Stimulated activated naive CD8-positive, alpha-beta T cell treated with anti-CD3 and anti-CD28 coated beads, Interleukin-15, Interleukin-2, amounts not matched to agents 100 U/mL and 50 U/mL, for 24 hours (primary cell): ENCODE measurements at places on chromosomes 3 and 15.

- DNase-seq, result no peak
Observed at GRCh38 chr15:66131200-66131599, 122.3 kb downstream of the MEGF11 start.

DNA sequence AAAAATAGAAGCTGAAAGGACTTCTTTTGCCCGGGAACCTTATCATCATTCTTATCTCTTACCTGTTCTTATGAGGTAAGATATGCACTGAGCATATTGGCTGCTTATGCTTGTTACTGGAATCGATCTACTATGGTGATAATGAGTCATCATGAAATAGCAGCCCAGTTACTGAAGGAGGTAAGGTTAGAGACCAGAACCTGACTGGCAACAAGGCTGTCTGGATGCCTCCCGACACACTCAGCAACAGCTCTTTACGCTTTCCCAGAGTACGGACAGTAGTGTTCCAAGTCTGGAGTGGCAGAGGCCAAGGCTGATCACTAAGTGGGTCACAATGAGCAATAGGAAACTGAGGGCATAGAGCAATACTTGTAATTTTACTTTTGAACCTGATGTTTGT is 314.1 kb downstream of the NLGN1 start:
- DNase-seq, result no peak

DNA sequence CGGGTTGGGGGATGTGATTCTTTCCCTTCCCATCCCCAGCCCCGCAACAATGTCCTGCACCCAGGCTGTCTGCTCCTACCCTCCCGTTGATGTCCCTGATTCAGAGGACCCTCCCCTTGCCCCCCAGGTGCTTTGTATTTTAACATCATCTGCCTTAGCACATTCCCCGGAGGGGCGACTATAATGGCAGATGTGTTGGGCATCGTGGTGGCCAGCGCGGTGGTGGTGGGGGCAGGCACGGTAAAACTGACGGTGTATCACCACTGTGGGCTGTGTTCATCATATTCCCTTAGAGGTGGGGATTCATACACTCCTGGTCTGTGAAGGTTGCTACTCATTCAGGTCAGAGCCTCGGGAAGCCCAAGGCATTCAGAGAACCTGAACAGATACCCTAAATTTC is 173.0 kb downstream of the ADAMTS17 start:
- no peak for DNase-seq

DNA sequence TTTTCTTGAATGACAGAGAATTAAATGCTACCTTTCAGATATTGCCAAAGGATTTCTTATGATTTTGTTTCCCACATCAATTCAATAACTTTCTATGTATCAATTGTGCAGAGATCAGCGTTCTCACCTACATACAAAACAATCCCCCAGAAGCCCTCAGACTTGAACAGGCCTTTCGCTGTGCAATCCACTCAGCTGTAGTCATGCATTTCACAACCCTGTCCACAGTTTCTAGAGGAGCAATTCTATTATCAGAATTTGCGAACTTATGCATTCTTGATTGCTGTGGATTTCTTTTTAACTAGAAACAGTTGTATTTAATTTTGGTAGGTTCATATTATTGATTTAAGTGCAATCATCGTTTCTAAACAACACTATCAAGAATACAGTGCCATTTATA is 13.7 kb upstream of the ALCAM start:
- DNase-seq, result no peak

GRCh38 chr3:102074946-102075345 is 225.6 kb downstream of the NFKBIZ start:
- no peak for DNase-seq

DNA sequence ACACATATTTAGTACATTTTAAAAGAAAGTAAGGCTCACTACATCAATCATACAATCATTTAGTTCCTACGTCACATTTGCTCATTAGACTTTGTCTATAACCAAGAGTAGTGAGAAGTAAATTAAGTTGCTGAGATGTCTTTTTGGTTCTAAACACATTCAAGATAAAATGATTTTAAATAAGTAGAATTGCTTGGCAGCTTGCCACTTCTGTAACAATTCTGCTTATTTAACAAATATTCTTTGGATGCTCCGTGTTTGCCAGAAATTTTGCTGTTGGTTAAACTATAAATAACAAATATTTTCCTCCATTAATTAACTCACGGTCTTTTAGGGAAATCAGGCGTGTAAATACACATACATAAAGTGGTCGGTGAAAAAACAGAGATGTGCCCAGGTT is 18.3 kb downstream of the SUCNR1 start:
- DNase-seq, result no peak

- DNase-seq, result no peak
Observed at GRCh38 chr15:95590533-95591044, 739.9 kb upstream of the NR2F2 start.

DNA sequence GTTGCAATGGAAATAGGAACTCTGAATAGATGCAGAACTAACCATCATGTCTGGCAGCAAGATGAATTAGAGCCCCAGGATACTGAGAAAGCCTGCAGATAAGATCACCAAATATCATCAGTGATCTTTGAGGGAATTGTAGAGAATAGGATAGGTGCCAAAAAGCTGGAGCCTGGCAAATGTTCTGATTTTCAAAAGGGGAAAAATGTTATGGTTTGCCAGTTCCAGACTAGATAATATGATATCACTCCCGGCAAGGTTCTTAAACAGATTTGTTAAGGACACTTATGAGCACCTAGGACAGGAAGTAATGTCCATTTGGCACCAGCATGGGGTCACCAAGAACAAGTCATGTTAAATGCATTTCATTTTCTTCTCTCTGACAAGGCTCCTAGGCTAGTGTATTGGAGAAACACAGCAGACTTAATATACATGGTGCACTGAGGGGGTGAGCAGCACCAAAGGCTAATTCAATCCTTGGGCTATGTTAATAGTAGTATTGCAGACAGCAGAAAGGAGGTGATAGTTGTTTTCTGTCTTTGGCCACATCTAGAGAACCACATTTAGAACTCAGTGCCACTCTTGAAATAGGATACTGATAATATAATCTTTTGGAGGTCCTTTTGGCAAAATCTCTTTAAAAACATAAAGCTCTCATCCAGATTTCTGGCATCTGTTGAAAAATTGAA is 4.8 kb downstream of the SRGAP3 start:
- DNase-seq, result no peak

DNA sequence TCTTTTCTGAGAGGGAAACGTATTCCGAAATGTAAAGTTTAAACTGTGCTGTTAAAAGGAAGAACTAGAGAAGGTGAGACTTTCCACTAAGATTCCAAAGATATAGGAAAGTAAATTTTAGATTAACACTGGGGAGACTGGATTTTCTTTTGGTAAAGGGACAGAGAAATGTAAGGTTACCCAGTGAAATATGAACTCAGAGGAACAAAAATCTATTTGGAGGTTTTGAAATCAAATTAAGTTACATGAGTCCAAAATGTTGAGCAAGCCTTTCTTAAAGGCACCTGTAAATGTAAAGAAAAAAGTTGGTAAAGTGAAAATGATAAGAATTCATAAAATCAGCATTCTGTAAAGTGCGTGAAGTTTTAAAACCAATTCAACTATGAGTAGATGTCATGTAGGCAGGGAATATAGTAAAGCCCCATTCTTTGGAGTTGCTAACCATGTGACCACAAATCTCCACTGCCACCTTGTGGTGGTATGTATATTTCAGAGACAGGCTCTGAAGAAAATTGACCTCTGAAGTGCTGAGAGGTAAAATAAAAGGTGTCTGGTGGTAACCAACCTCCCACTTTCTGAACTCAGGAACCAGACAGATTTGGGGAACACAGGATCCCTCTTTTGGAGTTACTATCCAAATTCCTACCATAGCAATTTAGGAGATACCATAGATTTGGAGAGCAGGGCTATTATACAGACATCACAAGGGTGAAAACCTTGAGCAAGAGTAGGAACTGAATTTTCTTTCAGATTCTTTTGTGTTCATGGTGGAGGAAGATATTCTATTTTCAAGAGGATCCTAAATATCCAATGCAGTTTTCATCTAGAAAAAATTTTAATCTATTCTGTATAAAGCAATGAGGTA is 215.3 kb downstream of the ROBO2 start:
- peak; percentile 11 for DNase-seq

GRCh38 chr15:92023965-92024364 is 170.5 kb downstream of the SLCO3A1 start:
- DNase-seq, result no peak

GRCh38 chr3:86958534-86958933 is 32.4 kb downstream of the VGLL3 start:
- DNase-seq, result no peak

DNA sequence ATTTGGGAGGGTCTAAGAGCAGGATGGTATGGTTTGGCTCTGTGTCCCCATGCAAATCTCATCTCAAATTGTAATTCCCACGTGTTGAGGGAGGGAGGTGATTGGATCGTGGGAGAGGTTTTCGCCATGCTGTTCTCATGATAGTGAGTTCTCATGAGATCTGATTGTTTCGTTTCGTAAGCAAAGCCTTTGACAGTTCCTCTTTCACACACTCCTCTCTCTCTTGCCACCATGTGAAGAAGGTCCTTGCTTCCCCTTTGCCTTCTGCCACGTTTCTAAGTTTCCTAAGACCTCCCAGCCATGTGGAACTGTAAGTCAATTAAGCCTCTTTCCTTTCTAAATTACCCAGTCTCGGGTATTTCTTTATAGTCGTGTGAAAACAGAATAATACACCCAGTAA is 553.7 kb downstream of the TAFA4 start:
- DNase-seq, result no peak

DNA sequence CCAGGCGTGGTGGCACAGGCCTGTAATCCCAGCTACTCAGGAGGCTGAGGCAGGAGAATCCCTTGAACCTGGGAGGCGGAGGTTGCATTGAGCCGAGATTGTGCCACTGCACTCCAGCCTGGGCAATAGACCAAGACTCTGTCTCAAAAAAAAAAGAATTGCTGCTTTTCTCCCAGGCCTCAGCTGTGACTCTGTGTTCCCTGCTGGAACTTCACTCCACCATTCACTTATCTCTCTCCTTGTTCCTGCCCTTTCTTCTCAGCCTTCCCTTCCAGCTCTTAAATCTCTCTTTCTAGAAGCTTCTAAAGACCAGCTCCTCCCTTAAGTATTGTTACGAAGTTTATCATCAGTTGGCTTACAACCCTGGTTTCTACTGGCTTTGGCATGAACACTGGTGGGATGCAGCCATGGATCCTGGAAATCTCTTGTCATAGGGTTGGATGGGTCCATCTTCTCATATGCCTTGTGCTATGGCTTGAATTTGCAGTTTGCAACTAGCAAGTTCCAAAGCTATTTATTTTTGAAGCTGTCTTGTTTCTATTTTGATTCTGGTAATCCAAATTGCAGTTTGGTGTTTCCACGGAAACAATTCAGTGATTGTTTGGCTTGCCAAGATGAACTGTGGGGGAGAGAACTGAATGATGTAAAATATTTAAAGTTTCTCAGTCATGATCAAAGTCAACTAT is 10.5 kb downstream of the C3orf62 start:
- DNase-seq, result no peak

DNA sequence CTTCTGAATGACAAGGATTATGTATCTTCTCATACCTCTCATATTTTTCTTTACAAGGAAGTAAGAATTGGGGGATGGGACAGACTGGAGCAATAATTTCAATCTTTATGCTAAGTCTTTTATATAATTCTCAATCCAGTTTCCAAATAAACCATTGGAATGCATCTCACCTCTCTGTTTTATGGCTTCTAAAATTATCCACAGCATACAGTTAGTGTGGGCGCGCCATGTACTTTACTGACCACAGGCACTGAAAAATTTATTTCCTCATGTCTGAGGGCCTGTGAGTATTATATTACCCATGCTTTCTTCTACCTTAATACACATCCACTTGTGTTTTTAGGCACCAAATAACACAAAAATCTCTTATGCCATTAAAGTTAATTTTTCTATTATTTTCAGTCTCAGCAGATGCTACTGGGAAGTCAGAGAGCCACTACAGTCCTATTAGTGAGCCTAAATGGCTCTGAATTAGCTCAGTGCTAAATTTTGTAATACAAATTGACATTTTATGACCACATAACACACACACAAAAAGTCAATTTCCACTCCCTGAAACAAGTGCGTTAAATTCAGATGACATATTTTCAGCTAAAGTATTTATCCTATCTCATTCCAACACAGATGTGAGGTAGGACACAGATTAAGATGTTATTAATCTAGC is 39.3 kb downstream of the SLITRK3 start:
- DNase-seq, result no peak

GRCh38 chr3:21446027-21446426 is 305.0 kb downstream of the ZNF385D start:
- no peak for DNase-seq

DNA sequence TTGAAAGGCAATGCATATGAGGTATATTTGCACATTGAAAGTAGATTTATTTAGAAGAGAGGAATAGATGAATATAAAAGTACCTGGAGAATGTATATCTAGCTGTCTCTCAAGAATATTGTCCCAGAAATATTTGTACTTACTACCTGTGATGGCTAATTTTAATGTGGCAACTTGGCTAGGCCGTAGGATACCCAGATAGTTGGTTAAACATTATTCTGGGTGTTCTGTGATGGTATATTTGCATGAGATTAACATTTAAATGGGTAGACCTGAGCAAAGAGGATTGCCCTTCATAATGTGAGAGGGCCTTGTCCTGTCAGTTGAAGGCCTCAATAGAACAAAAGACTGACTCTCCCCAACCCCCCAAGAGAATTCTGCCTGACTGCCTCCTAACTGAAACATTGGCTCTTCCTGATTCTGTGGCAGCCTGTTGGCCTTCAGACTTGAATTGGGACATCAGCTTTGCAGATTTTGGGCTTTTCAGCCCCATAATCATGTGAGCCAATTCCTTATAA is 69.4 kb upstream of the FILIP1L start:
- DNase-seq, result no peak

DNA sequence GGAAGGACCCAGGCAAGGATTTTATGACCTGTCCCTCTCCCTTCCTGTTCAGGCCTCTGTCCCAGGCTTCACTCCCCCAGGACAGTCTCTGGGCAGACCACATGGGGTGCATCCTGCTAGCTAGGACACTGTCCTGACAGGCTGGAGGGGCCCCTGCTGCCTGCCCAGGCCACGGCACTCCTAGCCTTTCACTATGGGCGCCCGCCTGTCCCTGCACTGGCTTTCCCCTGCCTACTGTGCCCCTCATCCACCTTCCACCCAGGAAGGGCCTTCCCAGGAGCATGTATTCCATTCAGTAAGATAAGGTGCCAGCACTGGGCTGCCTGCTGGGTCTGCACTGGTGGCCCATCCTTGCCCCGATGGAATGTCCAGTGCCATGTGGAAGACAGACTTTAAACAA is 145.3 kb downstream of the DNAJB8 start:
- no peak for DNase-seq

GRCh38 chr3:7854266-7854665 is 647.4 kb upstream of the LMCD1 start:
- no peak for DNase-seq

GRCh38 chr3:10395671-10396070 is 74.8 kb upstream of the SEC13 start:
- no peak for DNase-seq

DNA sequence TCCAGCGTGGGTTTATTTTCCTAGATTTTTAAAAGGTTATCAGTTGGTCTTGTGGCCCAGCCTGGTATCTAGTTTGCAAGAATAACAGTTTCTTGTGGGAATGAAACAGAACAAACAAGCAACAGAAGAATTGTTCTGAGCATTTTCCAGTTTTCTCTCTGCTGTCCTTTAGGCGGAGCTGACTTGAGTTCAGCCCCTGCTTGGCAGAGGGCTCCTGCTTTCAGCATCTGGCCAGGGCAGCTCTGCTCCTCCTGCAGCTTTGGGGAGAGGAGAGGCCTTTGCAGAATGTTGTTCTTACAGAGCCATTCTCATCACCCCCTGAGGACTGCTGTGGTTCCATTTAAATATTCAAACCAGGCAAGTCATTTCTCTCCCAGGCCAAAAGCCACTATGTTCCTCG is 117.7 kb downstream of the ALDH1A2 start:
- DNase-seq, result no peak
